ENCODE measurements at places on chromosomes 5 and 9.

DNA sequence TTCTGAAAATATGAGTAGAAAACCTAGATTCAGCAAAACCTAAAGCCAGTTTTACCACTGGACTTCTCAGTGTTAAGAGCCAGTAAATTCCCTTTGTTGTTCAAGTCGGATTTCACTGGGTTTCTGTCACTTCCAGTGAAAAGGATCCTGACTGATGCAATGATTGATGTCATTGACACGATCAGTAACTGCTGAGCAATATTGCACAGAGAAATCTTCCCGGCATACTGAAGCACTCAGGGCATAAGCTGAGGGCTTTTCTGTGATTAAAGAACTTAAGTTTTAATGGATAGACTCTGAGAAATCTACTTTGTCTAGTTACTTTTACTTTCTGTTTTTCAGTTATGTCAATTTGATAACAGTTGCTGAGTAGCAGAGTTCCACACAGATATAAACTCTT lies 61.9 kb downstream of the DENND1A start:
- no peak for DNase-seq

GRCh38 chr9:3826178-3826577 lies 300.4 kb upstream of the RFX3 start:
- DNase-seq, result no peak

- no peak for DNase-seq
Measured at GRCh38 chr5:136053336-136054141, 24.8 kb downstream of the TGFBI start.

DNA sequence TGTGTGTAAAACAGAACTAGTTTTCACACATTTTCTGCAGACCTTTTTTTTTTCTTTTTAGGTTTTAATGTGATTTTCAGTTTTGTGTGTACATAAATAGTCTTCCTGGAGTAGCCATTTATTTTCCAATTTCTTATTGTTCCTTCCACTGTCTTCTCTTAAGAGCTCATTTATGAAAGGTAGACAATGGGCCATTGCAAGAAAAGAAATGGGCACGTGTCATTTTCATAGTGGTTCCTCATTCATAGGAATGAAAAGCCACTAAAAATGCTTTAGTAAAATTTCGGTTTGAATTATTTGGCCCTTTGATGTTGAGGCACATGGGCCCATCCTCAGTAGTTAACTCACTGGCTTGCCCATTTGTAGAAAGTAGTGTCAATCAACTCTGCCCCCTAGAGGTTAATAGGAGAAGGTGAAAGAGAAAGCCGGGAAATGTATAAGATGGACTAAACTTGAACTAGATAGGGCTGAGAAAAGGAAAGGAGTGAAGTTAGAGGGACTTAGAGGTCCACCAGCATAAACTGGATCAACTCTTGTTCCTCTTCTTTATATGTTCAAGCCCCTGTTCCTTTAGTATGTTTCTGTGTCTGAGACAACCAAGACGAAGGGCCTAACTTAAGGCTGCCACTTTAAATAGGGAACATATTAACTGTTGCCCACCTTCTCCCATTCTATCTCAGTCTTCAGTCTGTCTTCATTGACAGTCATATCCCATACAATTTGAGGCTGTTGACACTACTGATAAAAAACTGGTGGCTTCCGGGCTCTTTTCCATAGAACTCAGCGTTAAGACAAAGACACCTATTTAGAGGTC lies 72.6 kb downstream of the SMARCA2 start:
- DNase-seq, result peak; percentile 75

- DNase-seq, result no peak
Measured at GRCh38 chr5:135738564-135738875, 95.9 kb upstream of the SLC25A48 start.

Measured in Jurkat, Clone E6-1 (cell line).